NCI-H226 (cell line): ENCODE measurements at places on chromosomes 6 and 20.

DNA sequence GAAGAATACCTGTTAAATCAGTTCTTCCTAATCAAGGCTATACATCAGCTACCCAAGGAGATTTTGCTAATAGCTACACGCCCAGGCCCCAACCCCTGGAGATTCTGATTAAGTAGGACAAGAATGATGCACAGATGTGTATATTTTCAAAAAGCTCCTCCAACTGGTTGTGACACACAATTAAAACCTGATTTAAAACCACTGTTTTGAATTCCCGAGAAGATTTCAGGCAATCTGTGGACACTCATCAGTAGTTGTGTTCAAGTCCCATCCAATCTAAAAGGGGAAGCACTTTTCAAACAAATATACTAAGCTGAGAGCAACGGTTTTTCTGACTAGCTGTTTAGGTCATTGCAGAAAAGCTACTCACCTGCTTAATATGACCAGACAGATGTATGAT, 118.9 kb upstream of the NHSL1 start:
- no peak for DNase-seq

- no peak for DNase-seq
Observed at GRCh38 chr6:165110860-165111259, 198.5 kb downstream of the C6orf118 start.

- DNase-seq = no peak
Observed at GRCh38 chr6:119633461-119633860, 283.9 kb upstream of the MAN1A1 start.

DNA sequence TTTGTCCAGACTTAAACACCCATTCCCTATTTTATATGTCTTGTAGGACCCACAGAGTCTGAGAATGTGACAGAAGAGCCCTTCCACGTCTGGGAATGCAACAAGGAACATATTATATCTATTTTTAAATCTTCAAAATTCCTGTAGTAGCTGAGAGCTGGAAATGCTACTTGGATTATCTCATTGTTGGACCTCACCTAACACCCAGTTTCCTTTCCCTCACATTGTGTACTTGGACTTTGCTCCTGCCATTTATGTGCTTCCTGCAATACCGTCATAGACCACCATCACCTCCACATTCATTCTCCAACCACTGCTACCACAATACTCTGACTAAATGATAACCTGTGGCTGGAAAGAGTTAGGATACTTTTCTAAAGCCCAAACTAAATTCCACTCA, 335.4 kb downstream of the COL12A1 start:
- no peak for DNase-seq

- DNase-seq = no peak
Observed at GRCh38 chr6:94494500-94494899, 1075.1 kb upstream of the EPHA7 start.

DNA sequence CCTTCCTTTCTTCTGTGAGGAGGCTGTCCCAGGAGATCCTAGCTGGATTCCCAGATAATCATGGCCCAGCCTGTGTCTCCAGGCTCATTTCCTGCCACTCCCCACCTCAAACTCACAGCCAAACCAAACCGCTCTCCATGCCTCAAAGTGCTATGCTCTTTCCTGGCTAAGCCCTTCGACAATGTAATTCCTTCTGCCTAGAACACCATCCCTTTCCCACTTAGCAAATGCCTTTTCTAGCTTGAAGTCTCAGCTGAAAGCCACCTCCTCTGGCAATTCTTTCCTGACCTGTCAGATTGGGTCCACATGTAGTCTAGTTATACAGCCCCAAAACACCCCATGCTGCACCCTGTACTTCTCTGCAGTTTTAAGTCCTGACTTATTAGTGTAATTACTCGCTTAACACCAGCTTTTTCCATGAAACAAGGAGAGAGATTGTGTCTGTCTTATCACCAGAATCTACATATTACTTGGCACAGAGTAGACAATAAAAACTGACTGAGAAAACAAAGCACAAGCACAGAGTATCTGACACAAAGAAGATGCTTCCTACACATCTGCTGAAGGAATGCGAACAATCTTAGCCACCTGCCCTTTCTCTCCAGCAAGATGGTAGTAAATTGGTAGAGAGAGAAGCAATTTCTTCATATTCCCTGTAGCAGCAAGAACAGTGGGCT, 5.4 kb downstream of the TRIM26 start:
- DNase-seq = peak; percentile 71

DNA sequence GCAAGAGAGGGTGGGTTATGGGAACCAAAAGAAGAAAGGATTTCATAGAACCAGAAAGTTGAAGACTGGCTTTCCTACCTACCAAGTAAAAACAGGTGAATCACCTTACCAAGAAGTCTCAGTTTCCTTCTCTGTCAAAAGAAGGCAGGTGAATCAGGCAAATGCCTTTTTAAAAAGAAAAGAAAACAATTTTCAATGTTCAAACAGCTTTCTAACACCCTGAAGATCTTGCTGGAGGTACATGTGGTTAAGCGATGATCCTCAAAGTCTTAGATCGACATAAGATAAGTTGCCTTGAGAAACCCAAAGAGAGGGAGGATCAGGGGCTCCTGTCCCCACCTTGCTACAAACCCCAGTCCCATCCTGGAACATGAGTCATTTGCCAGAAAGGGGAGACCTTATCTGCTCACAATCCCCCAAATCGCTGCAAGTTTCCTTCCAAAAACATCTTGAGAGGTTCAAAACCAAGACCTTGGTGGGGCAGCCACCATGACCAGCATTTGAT, 71.6 kb downstream of the NFATC2 start:
- DNase-seq = no peak

DNA sequence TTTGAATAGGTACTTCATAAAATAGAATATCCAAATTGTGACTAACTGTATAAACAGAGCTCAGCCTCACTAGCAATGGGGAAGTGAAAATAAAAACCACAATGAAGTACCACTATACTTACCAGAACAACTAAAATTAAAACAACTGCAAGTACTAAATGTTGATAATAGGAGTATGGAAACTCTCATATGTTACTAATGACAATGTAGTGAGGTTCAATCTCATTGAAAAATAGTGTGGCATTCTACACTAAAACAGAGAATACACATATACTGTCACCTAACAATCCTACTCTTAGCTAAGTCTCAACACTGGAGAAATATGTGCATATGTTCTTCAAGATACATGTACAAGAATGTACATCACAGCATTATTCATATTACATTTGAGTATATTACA, 132.0 kb upstream of the CARMIL1 start:
- no peak for DNase-seq

DNA sequence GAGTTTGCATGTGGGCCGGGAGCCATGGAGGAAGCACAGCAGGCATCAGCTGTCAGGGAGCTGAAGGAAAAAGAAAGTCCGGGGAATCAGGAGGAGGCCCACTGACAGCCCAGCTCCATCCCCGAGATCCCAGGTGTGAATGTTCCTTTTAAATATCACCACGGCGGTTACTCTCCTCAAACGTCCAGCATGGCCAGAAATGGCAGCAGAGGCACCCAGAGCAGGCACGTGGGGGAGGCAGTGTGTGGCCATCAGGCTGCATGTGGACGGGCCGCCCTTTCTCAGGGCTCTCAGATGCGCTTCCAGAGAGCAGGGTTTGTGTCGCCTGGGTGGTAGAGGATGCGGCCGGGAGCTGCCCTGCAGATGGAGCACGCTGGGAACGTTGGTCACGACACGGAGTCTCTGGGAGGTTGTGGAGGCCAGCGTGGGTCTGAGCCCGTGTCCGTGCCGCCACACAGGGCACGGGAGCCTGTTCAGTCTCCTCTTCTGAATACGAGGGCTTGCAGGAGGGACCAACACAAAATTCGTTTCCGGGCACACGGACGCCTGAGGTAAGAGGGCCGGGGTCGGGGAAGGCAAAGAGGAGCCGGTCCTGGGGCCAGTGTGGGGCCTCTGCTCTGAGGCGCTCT, 45.3 kb upstream of the DACT2 start:
- no peak for DNase-seq

DNA sequence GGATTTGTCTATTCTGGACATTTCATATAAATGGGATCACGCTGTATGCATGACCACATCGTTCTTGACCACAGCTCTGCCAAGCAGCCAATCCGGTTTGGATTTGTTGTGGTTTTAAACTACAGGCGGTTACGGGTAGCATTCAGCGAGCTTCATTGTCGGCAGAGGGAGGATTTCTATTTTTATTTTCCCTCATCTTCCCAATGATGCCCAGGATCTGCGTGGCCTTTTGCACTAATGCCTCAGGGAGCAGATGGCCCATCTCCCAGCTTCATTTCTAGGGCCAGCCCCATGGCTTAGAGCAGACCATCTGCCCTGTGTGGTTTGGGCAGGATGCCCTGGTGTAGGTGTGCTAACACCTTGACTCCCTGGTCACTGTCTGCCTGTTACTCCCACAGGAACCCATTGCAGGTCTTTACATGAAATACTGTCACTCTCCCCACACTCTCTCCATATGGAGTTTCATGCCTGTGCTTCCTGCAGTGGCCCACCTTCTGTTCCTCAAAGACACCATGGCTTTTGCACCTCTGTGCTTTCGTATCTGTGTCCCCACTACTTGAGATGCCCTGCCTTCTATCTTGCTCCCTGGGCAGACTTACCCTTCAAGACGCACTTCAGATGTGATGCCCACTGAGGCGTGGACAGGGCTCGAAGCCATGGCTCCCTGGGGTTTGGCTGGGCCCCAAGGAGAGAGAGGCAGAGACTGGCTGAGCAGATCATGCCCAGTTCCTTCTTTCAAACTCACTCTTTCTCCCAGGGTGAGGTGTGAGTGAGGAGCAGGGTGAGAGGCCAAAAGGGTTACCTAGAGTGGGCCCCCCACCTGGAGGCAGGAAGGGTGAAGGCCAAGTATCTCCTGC, 26.0 kb downstream of the SDCBP2 start:
- DNase-seq = no peak

DNA sequence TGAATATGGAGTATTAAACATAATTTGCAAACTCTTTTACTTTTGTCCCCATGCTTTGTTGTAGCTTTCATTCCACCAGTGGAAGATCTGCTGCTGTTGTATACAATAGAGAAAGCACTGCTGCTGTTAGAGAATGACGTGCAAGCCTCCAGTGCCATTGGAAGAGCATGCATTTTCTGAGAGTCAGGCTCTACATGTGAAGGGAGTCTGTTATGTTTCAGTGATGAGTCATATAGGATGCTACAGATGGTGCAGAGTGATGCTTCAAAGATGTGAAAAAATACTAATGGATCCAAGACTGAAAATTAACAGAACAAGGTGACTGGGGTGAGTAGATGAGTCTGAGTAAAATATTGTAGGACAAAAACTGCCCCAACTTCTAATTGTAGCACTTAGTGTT, 22.4 kb upstream of the BACH2 start:
- peak; percentile 8 for DNase-seq

GRCh38 chr6:166502453-166502852, 84.0 kb downstream of the RAMACL start:
- DNase-seq = no peak

GRCh38 chr6:48057601-48058000, 53.4 kb downstream of the PTCHD4 start:
- DNase-seq = no peak

DNA sequence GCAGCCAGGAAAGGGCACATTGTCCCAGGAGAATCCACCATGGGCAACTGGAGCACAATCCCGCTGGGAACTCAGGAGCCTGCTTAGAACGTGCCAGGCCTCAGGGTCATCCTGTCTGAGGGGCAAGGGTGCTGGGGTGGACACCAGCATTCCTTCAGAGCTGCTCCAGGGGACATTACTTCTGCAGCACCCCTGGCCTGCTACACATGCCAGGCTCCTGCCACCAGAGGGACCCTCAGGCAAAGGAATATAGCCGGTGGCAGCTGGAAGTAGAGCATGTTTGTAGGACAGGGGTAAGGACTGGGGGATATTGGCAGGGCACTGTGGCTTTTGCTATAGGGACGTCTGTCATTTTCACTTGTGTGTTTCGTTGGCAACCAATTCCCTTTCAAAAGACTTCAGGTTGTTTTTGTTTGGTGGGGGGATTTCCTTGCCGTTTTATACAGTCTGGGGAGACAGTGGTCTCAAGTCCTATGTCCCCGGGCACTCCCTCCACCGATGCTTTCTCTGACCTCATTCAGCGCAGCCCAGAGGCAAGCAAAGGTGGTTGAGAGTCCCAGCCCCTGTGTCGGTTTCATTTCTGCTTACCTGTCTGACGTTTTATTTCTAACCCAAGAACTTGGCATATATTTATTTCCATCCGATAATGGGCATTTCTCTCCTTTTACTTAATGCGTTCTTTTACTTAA, 130.8 kb downstream of the JPH2 start:
- no peak for DNase-seq

- no peak for DNase-seq
Observed at GRCh38 chr6:89032599-89032998, 48.0 kb upstream of the PNRC1 start.

DNA sequence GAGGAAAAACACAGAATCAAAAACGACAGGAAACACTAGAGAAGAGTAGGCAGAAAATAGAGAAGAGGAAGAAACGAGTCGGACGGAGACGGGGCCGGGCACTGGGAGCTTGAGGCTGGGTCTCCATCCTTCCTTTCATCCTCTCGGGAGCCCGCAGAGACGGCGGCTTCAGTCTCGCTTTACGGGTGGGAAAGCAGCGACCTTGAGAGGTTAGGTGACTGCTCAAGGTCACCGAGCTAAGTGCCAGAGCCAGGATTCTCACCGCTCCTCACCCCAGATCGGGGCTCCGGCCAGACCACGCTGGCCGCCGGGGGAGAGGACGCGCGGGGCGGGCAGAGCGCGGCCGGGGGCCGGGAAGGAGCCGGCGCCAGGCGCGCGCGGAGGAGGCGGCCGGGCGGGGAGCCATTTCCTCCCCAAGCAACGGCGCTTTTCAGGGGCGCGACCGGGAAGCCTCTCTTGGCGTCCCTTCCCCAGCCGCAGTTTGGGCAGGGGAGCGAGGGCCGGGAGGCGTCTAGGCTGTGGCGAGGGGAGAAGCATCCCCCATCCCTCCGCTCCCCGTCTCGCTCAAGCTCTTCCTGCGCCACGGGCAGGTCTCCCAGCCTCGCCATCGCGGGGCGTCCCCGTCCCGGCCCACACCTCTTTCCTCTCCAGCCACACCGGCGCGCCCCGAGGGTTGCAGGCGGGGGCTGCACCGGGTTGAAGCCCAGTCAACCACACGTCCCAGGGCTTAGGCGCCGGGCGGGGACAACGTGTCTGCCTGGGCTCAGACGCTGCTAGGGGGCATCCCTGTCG, 24.1 kb upstream of the MAP3K7 start:
- no peak for DNase-seq

DNA sequence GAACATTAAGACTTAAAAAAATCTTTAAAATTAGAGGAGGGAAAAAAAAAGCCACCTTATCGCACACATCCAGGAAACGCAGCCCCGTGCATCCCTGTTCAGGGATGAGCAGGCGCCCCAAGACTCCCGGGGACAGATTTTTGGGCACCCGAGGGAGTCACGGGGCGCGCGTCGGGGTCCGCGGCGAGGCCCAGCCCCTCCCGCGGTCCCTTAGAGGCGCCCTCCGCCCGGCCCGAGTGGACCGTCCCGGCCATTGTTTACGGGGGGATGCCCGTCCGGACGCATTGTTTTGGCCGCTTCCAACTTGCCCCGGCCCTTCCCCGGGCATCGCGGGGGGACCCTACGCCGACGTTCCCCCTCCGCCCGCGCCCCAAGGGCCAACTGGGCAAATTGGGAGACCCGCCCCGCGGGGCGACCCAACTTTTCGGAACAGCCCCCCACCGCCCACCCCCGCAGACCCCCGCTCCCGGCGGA, 610 bp downstream of the ZNF217 start:
- no peak for DNase-seq
